AG09319 (cell line): ENCODE measurements at places on chromosomes 3 and 15.

DNA sequence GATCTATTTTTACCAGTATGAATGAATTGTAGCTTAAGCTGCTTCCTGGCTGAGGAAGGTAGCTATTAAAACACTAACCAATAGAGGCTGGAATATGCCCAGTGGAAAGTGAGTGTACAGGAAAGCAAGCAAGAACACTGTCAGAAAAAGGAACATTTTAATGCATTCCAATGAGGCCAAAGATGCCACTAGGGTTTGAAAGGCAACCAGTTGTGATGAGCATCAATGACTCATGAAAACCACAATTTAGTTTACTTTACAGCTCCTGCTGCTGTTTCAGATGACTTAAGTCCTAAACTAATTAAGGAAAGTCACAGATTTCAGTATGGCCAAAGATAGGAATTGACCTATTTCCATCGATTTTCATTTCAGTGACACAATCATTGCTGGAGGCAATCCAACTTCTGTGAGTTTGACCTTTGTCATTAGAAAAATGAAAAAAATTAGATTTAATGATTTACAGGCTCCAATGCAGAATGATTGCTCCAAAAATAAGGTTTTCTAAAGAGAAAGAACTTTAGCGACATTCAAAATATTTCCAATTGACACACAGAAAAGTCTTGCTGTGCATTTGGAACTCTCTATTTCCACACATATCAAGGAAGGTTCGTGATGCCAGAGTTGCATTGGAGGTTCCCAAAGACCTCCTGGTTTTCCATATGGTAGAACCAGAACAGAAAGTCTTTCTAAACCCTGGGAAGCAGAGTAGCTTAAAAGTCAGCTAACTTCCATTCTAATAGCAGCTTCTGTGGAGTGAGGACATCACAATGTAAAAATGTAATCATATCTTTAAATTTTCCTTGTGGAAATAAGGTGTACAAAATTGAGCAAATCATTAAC, 103.0 kb downstream of the SUCNR1 start:
- DNase-seq: peak; percentile 71

DNA sequence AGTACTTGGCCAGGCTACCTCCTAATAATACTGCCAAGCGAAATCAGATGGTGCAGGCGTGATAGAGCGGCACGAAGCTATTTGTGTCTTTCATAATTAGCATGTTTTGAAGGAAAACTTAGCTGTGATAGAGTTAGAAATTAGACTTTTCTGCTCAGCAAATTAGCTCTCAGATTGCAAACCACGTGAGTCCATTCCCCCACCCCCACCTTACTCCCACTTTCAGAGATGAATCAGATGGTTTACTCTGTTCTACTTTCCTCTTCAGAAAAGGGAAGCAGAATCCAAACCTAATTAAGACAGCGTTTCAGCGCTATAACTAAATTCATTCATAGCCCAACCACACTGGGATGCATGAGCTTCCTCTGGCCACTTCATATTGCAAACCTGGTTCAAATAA, 214.6 kb downstream of the SLCO3A1 start:
- DNase-seq: no peak

DNA sequence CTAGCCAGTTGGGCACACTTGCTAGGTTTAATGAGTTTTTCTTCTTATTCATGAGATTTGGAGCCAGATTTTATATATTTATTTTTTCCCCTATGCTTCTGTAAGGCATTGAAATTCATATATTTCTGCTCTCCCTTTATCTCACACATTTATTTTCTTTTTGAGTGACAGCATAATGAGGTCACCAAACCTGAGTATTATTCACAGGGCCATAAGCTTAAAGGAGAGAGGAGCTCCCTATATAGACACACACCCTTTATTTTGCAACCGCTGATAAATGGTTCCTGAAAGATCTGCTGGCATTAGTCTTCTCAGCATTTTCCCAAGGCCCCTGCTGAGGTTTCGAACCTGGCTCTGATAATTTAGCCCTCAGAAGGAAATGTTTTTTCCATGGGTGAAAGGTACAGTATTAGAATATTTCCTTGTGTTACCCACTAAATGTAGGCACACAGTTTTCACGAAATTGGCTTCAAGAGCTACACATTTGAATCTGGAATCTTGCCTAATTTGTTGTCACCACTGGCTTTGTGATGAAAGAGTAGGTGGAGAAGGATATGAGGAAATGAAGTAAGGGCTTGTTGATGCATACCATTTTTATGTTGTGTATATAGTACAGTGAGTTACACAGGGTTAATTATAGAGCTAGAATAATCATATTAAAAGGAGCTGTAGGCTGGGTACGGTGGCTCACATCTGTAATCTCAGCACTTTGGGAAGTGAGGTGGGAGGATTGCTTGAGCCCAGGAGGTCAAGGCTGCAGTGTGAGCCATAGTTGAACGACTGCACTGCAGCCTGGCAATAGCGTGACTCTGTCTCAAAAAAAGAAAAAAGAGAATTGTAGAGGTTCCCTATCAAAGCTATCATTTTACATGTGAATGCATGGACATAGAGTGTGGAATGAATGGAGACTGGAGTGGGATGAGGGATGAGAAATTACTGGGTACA, 6.5 kb downstream of the KLHL18 start:
- DNase-seq: no peak

DNA sequence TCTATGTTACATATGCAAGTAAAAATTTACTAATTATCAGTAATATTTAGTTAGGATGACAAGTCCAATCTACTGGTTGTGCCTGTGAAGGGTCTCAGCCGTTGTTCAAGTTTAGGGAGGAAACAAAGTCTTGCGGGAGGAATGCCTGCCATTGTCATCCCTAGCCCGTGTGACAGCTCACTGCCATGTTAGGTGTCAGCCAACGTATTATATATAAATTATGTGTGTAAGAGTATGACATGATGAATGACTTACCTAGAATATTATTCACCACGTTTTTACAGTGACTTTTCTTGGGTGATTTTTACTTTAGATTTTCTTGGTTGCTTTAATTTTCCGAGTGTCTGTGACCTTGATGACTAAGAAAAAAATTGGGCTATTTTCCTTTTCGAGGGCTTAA, 614.4 kb upstream of the MDFIC2 start:
- DNase-seq: no peak

DNA sequence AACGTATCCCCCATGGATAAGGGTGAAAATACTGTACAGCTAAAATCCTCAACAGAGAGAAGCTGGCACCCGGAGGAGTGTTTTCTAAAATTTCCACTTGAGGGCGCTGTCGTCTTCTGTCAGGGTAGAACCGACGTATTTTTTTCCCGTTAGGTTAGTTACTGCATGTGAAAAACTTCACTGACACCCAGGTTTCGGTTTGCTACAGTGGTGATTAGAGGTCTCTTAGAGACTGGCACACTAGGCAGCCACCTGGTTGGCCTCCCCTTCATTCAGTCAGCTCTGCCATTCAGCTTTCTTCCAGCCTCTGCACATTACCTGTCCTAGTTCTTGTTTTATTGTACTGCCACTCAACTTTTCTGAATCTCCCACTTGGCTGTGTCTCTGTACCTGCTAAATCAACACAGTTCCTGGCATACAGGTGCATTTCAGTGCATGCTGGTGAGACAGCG, 18.4 kb downstream of the CCK start:
- DNase-seq: peak; percentile 15

DNA sequence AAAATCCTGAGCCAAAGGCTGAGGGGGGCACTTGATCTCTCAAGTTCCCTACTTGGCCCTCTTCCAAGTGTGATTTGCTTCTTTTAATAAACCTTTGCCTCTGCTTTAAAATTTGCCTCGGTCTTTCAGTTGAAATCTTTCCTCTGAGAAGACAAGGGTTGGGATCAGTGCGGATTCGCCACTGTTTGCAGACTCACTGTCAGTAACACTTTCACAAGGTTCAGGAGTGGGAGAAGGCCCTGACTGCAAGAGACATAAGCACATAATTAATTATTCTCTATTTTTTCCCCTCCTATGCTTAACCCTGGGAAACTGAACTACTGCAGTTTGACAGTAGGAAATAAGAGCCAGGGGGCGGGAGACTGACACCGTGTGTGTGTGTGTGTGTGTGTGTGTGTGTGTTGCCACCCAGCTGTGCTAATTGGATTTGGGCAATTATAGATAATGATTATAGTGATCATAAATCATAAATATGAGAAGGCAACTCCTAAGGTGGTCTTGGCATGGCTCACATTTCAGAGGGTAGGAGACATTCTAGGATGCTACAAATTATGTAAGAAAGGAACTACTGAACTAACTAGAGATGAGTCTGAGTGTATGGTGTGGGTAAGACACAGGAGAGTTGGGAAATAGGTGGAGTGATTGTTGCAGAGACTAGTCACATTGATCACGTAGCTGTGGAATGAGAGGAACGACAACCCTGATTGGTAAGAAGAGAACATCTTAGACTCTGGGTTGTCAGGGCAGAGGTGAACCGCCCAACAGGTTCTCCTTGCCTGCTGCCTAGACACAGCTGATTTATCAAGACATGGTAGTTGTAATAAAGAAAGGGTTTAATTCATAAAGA, 5.5 kb upstream of the ZNF662 start:
- DNase-seq: no peak

DNA sequence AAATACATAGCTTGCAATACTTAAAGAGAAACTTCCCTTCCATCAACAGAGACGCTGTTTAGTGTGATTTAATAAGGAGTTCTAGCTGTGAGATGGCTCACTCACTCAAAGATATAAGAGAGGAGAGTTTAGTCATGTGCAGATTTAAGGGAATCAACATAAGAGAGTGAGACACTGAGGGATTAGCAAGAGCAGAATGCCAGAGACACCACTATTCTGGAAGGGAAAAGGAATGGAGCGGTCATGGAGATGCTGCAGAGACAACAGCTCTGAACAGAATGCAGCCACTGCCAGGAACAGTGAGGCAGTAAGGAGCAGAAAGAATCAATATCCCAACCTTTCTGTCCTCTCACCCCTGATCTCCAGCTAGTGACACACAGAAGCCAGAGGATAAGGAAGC, 248.8 kb downstream of the MBNL1 start:
- DNase-seq: no peak

DNA sequence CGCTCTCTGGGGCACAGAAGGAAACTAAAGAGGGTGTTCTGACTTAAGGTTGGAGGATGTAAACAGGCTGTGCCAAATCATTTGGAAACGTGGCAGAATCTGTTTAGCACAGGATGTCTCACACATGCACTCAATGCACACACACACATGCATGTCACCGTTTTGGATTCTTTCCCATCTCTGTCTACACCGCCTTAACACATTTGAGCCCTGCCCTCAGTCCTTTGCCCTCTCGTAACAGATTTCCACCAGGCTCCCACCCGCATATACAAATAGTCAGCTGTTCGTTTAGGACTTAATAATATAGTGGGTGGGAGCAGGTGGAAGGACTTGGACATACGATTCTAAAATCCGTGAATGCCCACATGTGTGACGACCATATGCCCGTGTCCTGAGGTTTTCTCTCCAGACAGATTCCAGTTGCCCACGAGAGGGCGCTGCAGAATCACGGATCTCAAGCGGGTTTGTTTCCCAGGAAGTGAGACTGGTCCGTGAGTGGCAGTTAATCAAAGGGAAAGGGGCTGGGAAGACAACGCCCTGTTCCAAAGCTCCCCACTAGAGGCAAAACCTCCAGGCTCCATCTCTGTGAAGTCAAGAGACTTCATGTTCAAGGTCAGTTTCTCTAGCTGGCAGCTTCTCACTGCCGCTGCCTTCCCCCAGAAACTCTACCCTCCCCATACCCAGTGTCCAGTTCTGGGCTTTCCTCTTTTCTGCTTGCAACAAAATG, 44.5 kb downstream of the NOX5 start:
- DNase-seq: peak; percentile 67

- no peak for DNase-seq
Observed at GRCh38 chr3:50519471-50520089, 16.1 kb upstream of the CACNA2D2 start.

- no peak for DNase-seq
Observed at GRCh38 chr3:194688200-194688740, 2.6 kb downstream of the FAM43A start.

DNA sequence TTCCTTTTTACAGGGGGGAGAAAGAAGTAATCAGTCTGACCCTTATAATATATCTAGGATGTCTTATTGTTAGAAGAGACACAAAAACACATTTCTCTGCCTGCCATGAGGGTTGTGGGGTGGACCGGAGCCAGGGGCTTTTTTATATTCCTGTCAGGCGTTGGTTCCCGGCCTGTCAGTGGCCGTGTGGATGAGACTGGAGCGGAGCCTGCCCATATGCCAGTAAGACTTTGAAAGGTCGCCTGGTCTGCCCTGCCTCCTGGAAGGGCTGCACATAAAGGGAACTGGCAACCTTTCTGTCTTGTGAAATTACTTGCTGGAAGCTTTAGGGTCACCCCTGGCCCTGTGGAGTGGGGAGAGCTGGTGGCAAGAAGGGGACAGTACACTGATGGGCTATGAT, 34.7 kb downstream of the MAP3K13 start:
- no peak for DNase-seq

GRCh38 chr15:31346367-31347066, 19.9 kb downstream of the KLF13 start:
- no peak for DNase-seq

- DNase-seq: no peak
Observed at GRCh38 chr3:46112984-46113383, 85.7 kb upstream of the XCR1 start.

DNA sequence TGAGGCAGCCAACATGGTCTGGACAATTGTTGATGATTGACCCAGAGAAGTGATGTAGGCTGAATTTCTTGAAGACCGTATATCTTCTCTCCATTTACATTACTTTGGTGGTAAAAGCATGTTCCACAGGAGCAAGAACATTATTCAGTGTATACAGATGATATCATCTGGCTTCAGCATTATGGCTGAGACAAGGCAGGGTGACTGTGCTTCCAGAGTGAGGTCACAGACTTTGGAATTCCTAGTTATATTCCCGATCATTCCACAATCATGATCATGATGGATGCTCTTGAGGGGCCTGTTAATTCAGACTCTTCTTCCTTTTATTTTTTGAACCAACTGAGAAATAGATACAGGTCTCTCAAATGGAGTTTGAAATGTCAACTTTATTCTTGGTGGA, 19.0 kb downstream of the PLS1 start:
- no peak for DNase-seq

DNA sequence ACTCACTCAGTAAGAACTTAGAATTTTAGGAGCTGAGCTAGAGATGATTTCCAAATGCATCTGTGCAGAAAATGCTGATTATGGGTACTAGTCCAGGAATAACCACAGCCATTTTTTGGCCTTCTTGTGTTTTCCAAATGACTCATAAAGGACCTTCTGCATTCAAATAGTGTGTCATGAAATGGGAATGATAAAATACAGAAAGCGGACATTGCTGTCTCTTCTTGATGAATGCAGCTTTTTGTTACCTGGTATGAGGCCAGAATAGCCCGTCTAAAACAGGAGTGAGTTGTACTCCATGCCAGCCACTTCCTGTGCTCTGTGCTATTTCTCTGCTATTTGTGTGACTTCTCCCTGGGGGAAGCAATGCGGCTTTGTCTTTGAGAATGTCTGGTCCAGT, 20.5 kb upstream of the FRMD5 start:
- peak; percentile 45 for DNase-seq

GRCh38 chr3:139548801-139549200, 9.3 kb upstream of the RBP1 start:
- DNase-seq: no peak

GRCh38 chr15:43776101-43776717, 557 bp downstream of the ELL3 start:
- no peak for DNase-seq
